Esophagus squamous epithelium (tissue), 5 donors: ENCODE measurements at places on chromosomes 16 and 17.

DNA sequence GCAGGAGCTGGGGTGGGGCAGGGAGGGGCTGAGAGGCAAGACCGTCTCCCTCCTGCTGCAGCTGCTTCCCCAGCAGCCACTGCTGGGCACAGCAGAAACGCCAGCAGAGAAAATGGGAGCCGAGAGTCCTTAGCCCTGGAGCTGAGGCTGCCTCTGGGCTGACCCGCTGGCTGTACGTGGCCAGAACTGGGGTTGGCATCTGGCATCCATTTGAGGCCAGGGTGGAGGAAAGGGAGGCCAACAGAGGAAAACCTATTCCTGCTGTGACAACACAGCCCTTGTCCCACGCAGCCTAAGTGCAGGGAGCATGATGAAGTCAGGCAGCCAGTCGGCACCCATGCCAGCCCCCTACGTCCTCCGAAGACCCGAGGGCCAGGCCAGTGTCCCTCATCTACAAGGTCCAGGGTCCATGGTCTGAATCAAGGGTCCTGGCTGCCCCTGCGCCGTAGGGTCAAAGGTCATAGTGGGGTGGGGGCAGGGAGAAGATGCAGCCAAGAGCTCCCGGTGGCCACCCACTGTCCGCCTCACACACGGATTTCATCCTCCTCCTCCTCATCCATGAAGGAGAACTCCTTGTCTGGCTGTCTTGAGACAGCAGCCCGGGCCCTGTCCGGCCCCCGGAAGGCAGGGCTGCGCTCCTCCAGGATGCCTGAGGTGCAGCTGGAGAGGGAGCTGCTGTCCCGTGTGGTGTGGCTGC, 23.4 kb upstream of the CPSF4L start:
- no peak for DNase-seq

DNA sequence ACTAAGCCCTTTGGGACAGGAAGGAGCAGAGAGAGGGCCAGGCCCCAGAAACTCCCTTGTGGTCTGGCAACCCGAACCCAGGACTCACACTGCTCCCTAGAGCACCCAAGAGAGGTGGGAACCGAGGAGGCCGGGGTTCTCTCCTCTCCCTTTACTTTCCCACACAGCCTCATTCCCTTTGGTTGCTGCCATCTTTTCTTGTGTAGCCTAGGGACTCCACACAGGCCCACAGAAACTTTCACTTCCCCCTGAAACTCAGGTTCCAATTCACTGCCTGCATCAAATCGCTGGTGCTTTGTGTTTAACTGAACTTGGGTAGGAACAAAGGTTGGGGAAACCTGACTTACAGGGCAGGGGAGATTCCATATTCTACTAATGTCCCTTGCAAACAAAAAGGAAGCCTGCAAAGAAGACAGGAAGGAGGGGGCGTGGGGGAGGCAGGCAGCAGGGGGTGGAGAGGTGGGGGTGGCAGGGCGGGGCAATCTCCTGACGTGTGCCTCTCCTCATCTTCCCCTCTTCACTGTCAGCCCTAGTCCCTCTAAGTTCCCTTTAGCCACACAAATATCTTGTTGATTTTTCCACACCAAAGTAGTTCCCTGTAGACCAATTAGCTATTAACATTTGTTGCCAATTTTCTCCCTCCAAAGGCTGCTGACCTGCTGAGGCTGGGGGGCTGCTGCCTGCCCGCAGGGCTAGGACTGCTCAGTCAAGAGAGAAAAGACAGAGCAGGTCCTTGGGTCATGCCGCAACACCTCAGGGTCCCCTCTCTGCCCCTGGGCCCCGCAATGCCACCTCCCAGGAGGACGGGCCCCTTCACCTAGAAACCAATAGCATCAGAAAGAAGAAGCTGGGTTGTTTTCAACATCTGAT, 8.0 kb downstream of the ST3GAL2 start:
- no peak for DNase-seq

DNA sequence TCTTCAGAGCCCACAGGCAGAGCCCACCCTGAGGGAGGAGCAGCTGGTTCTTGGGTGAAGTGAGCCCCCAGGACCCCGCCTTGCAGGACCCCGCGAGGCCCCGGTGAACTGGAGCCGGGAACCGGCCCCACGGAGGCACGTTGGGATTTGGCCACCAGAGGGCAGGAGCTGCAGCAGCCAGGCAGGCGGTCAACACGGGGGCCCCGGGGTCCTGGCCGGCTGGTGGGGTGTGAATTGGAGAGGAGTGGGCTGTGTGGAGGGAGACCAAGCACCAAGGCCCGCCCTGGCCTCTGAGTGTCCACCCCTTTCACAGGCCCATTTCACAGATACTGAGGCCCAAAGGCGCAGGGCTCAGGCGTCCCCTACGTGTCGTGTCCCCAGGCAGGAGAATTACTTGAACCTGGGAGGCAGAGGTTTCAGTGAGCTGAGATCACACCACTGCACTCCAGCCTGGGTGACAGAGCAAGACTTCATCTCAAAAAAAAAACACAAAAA, 2.2 kb downstream of the DPEP1 start:
- no peak for DNase-seq

- no peak for DNase-seq
Observed at GRCh38 chr17:36755586-36755985, 154.2 kb downstream of the MRM1 start.

DNA sequence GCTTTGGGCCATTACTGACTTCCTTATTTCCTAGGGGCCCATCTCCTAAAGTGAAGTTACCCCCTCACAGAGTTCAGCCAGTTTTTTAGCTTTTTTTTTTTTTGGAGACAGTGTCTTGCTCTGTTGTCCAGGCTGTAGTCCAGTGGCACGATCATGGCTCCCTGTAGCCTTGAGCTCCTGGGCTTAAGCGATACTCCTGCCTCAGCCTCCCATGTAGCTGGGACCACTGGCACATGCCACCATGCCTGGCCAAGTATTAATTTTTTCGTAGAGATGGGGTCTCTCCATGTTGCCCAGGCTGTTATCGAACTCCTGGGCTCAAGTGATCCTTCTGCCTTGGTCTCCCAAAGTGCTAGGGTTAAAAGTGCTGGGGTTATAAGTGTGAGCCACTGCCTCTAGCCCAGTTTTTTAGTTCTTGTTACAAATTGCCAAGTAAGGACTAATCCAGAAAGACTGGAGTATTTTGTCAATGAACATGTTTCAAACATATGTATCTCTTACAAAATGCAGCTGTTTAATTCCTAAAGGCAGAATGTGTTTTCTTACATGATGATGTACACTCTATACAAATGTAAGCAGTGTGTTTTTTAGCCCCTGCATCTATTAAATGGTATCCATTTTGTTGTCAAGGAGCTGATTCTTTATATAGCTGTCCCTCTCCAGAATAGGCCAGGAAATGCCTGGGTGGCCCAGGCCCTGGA, 49.1 kb upstream of the IL34 start:
- DNase-seq = no peak

DNA sequence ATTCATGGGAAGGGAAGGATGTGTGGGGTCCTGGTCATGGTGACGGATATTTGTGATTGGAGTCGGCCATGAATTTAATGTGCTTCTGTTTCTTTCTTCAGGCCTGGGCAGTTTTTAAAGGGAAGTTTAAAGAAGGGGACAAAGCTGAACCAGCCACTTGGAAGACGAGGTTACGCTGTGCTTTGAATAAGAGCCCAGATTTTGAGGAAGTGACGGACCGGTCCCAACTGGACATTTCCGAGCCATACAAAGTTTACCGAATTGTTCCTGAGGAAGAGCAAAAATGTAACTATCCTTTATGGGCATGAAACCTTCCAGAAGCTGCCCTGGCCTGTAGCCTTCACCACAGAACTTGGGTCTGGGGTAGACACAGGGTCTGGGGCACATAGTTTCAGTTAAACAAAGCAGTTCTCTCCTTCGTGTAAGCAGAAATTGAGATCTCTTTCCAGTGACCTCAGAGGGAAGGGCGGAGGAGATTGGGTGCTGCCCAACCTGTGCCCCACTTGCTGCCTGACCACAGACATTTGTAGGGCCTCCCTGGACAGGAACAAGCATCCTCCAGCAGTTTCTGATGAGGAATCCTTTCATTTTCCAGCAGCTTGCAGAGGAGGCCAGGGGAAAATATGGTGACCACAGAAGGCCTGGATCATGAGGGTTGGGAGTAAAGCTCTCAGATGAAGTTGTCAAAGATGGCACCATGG, 10.1 kb downstream of the IRF8 start:
- DNase-seq = no peak

DNA sequence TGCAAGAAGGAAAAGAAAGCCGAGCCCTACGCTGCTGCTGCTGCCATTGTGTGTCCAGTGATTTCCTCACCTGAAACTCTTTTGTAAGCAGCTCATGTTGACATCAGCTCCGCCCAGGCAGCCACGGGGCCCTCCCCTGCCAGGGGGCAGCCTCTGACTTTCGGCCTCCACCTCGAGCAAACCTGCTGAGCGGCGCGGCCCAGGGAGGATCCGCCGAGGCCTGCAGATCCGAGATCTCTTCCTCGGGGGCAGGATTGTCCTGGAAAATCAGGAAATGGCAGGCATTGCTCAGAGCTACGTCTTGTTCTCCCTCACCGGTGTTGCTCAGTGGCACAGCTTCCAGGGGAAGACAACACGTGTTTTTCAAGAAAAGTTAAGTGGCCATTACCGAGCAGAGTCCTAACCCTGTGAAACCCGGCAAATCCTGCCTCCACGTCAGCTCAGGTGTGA, 35.6 kb upstream of the ZNF750 start:
- no peak for DNase-seq

GRCh38 chr17:19017401-19017800, 12.8 kb upstream of the FAM83G start:
- no peak for DNase-seq

DNA sequence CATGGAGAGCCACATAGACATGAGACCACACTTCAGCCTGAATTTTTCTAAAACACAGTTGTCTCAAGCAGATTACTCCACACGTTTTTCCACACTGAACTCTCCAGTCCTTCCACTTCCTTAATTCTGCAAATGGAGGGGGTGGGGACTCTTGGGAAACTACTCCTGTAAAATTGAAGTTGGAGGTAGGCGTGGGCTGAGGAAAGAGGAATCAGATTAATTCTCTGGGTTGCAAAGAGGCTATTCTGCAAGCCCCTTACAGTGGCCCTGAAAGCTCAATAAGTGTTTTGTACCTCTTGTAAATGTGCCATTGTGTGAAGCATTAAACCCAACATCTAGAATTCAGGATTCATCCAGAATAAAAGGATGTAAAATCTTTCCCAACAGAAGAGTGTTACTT, 9.6 kb downstream of the MARVELD3 start:
- no peak for DNase-seq

DNA sequence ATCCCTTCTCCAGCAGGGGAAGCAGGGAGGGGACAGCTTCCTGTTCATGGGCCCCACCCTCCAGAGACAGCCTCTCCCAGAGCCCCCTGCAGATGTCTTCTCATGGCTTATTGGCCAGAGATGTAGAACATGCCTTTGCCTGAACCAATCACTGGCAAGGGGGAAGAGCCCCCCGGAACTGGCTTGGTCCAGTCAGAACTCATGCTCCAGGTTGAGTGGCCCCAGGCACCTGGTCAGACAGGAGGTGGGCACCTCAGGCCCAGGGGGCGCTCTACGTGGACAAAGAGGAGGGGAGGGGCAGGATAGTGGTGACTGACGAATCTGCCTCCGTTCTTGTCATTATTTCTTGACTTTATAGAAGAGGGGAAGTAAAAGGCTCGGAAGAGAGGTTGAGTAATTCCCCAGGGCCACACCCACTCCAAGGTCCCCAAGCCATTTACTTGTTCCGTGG, 23.6 kb downstream of the RAB11FIP4 start:
- no peak for DNase-seq

- no peak for DNase-seq
Observed at GRCh38 chr16:51761001-51761400, 609.9 kb upstream of the SALL1 start.

DNA sequence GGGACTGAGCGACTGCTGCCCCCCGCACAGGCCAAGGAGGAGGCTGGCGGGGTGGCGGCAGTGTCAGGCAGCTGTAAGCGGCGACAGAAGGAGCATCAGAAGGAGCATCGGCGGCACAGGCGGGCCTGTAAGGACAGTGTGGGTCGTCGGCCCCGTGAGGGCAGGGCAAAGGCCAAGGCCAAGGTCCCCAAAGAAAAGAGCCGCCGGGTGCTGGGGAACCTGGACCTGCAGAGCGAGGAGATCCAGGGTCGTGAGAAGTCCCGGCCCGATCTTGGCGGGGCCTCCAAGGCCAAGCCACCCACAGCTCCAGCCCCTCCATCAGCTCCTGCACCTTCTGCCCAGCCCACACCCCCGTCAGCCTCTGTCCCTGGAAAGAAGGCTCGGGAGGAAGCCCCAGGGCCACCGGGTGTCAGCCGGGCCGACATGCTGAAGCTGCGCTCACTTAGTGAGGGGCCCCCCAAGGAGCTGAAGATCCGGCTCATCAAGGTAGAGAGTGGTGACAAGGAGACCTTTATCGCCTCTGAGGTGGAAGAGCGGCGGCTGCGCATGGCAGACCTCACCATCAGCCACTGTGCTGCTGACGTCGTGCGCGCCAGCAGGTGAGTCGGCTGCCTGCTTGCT, 5.6 kb upstream of the TMEM88 start:
- no peak for DNase-seq

DNA sequence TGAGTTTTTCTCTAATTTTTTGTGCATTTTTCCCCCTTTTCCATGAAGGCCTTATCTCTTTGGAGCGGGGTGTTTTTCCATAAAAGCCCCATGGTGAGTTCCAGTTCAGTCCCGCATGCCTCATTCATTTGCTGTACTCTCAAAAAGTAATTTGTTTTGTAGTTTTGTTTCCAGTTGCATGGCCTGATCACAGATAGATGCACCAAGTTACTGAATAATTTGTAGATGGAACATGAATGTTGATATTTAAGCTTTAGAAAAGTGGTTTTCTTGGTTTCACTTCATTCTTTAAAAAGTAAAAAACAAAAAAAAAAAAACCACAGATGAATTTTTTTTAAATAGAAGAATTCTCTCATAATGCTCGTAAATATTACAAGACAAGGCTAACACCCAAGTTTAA, 349.2 kb downstream of the BCAS3 start:
- DNase-seq = no peak

- DNase-seq = no peak
Observed at GRCh38 chr16:57105184-57105583, 12.8 kb downstream of the CPNE2 start.

DNA sequence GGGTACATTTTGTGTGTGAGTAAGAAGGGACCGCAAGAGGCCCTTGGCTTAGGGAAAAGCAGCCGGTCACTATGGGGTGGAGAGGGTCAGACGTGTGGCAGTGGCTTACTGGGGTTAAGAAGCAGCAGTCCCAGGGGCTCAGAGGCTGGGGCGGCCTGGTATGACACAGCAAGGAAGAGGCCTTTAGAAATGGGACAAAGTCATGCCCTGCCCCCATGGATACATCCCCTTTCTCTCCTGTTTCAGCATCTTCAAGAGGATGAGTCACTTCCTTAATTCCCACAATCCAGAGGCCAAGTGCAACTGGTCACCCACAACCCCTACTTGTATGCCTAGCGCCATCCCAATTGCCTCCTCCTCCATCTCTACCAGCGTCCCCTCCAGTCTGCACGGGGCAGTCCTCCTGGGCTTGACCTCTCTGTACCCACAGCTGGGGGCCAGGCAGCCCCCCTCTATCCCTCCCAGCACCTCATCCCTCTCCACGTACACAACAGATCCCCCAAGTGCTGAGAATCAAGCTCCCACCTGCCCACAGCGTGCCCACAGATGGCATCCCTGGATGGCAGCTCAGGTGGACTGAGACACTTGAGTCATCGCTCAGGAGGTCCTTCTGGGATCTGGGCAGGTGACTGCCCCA, 6.9 kb upstream of the EFTUD2 start:
- no peak for DNase-seq
